ENCODE measurements at places on chromosomes 2 and 18. TPM values are rescaled to one million over a fixed set of nuclear protein-coding genes. Genes with fewer than 3 reads are reported as not detected.

The DSG3 gene
- total RNA-seq: not detected

The UGP2 gene
- 52.3 TPM for total RNA-seq

The CHRND gene
- 0.36 TPM for total RNA-seq

The CROCC2 gene
- not detected for total RNA-seq

The COLEC12 gene
- total RNA-seq: 0.33 TPM

The ABCG5 gene
- 0.31 TPM for total RNA-seq

The KCNJ13 gene
- 27.0 TPM for total RNA-seq

The ESPNL gene
- total RNA-seq: not detected

The RAMP1 gene
- total RNA-seq: 0.33 TPM

The RAX gene
- total RNA-seq: not detected

The PSMD14 gene
- total RNA-seq: 129 TPM
